ENCODE measurements at places on chromosomes 16 and 17.

DNA sequence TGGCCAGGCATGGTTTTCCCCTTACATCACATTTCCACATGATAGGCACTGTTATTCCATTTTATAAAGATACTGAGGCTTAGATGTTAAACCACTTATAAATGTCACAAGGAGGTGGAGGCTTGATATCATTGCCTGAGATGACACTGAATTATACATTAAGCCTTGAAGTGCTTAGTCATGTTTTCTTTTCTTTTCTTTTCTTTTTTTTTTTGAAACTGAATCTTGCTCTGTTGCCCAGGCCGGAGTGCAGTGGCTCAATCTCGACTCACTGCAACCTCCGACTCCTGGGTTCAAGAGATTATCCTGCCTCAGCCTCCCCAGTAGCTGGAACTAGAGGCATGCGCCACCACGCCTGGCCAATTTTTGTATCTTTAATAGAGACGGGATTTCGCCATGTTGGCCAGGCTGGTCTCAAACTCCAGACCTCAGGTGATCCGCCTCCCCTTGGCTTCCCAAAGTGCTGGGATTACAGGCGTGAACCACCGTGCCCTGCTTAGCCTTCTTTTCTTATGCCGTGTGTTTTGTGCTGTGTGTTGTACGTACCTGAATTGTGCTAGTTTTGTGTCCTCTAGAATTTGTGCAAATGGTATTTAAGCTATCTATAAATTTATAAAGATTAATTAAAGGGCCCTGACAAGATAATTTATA is 1.2 kb downstream of the DNAJA3 start:
- no peak for DNase-seq

GRCh38 chr16:84369938-84370627 is 1.7 kb downstream of the ATP2C2 start:
- DNase-seq, result peak; percentile 90

- DNase-seq, result peak; percentile 1
Measured at GRCh38 chr17:10631048-10631700, 25.9 kb downstream of the MYH3 start.

GRCh38 chr16:20300312-20301097 is 26.8 kb downstream of the GP2 start:
- peak; percentile 74 for DNase-seq

DNA sequence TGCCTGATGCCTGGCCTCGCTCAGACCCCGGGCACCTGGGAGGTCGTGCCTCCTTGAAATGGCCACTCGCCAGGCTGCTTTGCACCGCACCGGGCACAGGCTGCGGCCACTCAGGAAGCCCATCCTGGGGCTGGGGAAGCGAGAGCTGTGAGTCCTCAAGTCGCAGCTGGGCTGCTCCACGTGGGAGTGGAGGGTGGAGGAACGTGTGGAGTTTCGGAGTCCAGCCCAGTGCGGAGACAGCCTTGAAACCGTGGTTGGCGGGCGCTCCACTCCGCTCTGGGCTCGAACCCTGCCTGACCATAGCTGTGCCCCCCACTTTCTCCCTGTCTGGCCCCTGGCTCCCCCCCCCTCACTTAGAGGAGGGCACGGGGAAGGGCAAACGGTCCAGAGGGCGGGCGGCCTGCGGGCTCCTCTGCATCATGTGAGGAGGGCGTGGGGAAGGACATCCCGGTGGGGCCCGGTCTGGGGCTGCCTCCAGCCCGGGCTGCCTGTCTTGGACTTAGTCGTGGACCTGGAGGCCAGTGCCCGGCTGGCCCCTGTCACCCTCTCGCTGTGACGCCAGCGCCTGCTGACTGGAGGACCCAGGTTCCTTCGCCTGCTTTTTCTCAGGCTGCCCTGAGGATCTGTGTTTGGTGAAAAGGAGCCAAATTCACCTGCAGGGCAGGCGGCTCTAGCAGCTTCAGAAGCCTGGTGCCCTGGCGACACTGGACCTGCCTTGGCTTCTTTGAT is 2.5 kb downstream of the UBE2I start:
- DNase-seq, result no peak

DNA sequence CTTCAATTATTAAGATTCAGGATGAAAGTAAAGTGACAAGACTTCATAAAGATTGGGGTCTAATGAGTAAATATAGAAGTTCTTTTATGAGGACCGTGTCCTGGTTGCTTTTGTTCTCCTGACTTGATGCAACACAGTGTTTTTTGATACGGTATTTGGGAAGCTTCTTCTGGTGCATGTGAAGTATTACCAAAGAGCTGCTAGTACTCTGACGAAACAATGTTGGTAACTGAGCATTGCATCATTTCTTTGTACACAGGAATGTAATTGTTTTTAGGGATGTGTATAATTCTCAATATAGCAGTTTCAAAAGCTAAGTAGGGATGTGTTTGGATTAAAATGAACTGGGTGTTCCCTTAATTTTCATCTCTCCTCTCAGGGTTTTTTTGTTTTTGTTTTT is 15.9 kb downstream of the KPNB1 start:
- no peak for DNase-seq

DNA sequence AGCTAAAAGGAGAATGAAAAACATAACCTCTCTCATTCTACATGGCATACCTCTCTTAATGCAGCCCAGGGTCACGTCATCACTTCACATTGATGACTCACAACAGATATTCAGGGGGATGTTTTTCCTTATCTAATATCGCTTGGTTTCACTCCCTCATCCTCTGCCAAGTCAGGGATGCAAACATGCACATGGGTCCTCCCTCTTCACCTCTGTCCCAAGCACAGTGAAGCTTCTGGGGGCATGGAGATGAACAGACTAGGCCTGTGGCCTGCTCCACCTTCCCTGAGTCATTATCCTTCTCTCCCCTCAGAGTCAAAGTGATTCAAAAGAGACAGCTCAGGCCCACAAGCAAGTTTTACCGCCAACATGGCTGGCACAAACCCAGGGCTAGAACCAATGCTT is 2.3 kb upstream of the MT2A start:
- DNase-seq, result no peak

- no peak for DNase-seq
Measured at GRCh38 chr16:66503612-66504011, 46.3 kb downstream of the TK2 start.

- DNase-seq, result no peak
Measured at GRCh38 chr17:72379516-72379915, 258.7 kb downstream of the SOX9 start.

DNA sequence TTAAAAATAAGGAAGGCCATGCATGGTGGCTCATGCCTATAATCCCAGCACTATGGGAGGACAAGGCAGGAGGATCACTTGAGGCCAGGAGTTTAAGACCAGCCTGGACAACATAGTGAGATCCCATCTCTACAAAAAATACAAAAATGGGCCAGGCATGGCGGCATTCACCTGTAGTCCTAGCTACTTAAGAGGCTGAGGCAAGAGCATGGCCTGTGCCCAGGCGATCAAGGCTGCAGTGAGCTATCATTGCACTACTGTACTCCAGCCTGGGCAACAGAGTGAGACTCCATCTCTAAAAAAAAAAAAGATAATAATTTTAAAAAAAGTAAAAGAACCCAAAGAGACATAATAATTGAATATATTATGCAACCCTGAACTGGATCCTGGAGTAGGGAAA is 83.6 kb upstream of the ZNF423 start:
- DNase-seq, result no peak

DNA sequence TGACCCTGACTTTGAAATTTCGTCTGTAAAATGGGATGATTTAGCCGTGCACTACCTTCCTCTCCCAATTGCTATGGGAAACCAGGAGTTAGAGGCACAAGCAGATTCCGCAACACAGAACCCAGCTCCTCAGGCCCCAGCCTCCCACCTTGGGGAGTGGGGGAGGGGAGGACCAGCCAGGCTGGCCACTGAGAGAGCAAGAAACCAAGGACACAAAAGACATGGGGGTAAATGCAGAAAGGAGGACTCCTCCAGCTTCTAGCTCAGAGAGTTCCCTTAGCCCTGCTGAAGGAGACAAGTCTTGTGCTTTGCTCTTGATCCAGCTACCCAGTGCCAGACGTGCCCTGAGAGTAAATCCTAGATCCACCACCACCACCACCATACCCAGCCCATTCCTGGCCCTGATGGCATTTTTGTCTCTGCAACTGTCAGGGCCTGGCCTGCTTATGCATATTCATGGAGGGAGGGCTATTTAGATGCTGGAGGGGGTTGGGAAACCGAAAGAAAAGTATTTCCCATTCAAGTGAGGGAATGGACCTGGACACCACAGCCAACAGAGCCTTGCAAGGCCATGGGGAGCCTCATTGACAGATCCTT is 25.9 kb downstream of the PITPNM3 start:
- DNase-seq, result no peak

- DNase-seq, result peak; percentile 84
Measured at GRCh38 chr17:32519228-32520103, 32.7 kb downstream of the CDK5R1 start.

GRCh38 chr16:79823639-79824038 is 223.1 kb upstream of the MAF start:
- DNase-seq, result no peak

GRCh38 chr17:29642171-29642611 is 19.5 kb upstream of the CORO6 start:
- no peak for DNase-seq

DNA sequence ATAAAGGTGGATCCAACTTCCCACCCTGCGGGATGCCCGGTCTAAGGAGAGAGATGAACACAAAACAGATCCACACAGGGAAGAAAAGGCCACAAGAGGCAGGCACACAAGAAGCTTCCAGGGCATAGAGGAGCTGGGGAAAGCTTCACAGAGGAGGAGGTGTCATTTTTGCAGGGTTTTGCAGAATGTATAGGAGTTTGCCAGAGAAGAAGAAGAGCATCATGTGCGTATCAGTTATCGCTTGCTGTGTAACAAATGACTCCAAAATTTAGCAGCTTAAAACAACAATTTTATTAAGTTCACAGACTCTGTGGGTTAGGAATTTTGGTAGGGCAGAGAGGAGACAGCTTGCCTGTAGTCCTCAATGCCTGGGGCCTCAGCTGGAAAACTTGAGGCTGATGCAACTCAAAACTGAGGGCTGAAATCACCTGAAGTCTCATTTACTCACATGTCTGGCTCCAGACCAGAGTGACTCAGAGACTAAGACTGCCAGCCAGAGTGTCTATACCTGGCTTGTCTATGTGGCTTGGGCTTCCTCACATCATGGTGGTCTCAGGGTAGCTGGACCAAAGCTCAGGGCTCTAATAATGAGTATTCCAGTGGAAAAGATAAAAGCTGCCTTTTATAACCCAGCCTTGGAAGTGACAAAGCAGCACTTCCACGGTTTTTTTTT is 33.9 kb upstream of the ZNF423 start:
- no peak for DNase-seq

DNA sequence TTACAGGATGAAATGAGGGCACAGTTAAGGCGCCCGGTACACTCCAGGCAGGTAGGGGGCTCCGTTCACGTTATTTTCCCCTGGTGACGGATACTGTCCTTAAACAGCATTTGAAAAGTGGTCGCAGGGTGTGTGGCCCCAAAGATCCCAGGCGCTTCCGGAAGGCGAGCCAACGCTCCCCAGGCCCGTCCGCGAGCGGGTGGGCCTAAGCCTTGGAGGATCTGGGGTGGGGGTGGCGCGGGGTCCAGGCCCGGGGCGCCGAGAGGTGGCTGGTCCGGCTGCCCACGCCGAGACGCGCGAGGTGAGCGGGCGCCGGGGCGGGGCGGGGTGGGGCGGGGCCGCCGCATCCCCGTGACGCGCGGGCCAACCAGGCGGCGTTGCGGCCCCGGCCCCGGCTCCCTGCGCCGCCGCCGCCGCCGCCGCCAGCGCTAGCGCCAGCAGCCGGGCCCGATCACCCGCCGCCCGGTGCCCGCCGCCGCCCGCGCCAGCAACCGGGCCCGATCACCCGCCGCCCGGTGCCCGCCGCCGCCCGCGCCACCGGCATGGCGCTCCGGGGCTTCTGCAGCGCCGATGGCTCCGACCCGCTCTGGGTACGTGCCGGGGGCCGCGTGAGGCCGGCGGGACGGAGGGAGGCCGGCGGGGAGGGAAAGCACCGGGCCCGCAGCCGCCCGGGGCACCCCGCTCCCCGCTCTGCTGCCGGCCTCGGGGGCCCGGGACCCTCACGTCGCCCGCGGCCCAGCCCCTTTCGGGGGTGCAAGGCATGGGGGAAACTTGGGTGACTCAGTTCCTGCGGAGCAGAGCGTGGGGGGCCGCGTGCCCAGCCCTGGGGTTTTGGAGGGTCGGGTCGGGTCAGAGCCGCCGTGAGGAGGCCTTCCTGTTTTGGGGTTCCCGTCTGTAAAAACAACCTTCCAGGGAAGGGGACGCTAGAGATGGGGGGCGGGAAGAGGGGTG is at the start of gene ABCC1:
Gene ABCC1 (plus strand): TSS at position 407 of the 951 bp plus-strand sequence. CDS start 136 bp downstream, at position 543.
- peak; percentile 65 for DNase-seq

DNA sequence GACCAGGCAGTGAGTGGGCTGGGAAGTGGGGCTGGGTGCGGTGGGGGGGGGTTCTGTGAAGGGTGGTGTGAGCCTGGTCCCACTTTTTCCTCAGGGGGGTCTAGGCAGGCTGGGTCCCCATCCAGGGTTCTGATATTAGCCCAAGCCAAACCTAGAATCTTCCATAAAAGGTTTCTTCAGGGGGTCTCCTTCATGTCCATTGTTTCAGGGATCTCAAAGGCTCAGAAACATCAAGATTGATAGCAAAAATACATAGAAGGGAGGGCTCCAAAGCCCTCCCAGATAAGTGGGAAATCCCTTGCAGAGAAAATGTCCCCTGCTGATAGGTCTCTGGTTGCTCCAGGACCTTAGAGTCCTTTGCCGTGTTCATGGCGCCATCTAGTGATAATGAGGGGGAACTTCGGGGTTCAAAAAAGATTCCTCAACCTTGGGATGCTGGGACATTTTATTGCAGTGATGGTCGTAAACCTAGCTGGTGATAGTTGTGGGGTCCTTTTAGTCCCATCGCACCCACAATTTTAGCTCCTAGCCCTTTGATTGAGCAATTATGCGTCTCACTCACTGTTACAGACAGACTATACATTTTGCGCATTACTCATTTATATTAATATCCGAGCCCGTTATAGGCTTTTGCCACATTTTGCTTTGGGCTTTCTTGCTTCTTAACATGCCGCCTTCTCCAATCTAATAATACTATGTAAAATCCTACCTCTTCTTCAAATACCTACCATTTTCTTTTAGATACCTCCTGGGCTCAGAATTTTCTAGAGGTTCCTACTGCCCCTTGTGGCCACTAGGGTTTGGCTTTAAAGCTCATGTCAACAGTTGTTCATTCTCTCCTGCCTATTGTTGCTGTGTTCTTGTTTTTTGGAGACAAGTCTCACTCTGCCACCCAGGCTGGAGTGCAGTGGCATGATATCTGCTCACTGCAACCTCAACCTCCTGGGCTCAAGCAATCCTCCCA is 35.1 kb downstream of the IGF2BP1 start:
- peak; percentile 78 for DNase-seq

DNA sequence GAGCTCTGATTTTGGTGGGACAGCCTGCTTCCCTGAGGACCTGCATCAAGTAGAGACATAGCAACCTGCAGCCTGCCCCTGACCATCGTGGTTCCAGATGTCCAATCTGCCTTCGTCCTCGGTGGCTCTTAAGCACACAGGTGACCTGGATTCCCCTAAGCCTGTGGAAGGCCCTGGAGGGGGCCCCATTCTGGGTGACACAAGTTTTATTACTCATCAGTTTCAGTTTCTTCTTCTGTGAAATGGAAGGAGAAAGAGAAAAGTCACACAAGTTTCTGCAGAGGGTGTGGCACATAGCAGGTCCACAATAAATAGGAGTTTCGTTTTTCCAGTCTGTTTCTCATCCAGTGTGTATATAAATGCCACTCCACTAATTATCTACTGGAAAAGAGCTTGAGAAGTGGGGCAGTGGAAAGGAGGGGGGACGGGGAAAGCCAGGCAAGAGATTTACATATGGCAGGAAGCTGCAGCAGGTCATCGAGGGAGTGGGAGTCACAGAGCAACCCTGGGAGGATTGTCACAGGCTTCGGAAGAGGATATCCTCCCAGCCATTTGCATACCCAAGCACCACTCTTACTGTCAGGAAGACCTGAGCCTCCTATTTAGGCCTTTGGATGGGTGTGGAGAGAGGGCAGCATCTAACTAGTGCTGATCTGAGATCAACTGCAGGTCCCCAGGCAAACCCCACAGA is 10.0 kb upstream of the NOS2 start:
- DNase-seq, result no peak
